Activated T-cell treated with anti-CD3 and anti-CD28 coated beads for 24 hours (primary cell): ENCODE measurements at places on chromosomes 1 and 21.
A peak's percentile ranks its signal among the peaks of the same experiment; 100 is the strongest.

DNA sequence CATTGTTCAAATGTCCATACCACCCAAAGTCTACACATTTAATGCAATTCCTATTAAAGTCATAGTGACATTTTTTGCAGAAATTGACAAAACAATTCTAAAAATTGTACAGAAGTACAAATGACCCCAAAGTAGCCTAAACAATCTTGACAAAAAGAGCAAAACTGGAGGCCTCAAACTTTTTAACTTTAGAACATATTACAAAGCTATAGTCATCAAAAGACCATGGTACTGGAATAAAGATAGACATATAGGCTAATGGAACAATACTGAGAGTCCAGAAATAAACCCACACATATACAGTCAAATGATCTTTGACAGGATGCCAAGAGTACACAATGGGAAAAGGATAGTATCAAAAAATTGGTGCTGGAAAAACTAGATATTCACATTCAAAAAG, 213.2 kb upstream of the SAMSN1 start:
- DNase-seq = no peak

DNA sequence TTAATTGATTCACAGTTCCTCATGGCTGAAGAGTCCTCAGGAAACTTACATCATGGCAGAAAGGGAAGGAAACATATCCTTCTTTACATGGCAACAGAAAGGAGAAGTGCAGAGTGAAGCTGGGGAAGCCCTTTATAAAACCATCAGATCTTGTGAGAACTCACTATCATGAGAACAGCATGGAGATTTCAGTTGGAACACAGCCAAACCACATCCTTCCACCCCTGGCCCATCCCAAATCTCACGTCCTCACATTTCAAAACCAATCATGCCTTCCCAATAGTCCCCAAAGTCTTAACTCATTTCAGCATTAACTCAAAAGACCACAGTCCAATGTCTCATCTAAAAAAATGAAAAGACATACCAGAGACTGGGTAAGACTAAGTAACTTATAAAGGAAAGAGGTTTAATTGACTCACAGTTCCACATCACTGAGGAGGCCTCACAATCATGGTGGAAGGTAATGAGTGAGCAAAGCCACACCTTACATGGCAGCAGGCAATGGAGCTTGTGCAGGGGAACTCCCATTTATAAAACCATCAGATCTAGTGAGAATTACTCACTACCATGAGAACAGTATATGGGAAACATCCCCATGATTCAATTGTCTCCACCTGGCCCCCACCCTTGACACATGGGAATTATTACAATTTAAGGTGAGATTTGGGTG, 105.2 kb downstream of the MRPL39 start:
- peak; percentile 68 for DNase-seq

DNA sequence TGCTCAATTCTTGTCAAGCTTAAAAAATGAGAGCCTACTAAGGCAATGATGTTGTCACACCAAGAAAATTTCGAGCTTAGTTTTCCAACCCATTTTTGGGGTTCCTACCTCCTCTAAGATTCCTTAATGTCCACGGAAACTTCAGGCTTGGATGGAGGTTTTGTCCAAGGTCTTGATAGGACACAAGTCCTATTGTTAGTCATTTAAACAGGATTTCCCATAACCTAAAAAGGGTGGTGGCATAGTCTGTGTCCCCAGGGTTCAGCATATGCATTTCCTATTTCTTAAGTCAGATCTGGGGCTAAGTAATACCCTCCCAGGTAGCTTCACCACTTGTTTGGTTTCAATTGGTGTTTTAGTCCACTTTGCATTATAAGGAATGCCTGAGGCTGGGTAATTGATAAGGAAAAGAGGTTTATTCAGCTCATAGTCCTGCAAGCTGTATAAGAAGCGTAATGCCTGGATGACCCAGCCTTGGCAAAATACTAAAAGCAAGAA, 10.9 kb upstream of the PADI2 start:
- DNase-seq = no peak

GRCh38 chr1:43708002-43708410, 670 bp downstream of the ST3GAL3 start:
- no peak for DNase-seq

- DNase-seq = no peak
These were observed 376.5 kb downstream of the LRRIQ3 start for GRCh38 chr1:73821520-73821919.

DNA sequence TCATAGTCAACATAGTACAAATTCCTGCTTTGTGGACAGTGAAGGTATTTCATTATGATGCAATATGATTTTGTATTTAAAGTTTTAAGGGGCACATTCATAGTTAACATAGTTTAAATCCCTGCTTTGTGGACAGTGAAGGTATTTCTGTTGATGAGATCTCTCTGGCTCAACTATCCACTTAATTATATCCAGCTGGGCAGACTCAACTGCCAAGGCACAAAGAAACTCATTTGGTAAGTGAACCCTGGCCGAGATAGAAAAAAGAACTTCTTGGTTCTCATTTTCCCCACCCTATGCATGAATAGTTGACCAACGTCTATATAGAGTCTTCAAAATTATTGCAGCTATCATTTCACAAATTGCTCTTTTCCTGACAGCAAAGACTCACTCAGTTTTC, 1194.6 kb downstream of the NCAM2 start:
- DNase-seq = no peak

DNA sequence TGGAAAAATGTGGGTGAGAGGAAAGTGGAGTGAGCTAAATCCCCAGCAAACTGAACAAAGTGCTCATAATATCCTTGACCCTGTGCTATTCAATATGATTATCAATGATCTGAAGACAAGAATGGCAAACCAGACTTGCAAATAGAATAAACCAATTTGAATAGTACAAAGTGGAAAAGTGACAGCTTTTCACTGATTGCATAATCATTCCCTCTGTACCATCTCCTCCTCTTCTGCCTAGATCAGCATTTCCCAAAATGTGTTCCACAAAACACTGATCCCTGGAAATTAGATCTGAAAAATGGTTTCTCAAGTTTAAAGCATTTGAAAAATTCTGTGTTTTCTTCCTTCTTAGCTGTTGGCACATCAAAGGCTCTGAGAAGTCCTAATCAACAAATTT, 8.1 kb downstream of the MTF1 start:
- DNase-seq = no peak

DNA sequence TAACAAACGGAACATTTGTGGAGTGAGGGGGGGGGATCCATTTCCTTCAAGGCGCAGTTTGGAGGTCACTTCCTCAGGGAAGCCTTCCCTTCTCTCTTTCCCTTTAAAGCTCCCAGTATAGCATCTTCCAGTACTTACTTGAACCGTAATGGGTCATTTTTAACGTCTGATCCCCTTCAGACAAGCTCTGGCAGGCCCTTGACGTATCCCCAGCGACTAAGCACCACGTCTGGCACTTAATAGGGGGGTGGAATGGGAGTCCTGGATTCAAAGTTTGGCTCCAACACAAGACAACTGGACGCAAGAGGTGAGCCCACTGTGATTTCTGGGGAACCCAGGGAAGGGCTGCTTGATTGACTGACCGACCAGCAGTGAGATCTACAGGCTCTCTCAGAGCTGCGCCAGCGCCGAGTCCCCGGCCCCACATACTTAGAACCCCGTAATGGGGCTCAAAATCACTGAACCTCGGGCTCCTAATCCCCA, 441 bp downstream of the YARS1 start:
- no peak for DNase-seq

- DNase-seq = no peak
These were observed 126.7 kb downstream of the DISC1 start for GRCh38 chr1:231753313-231753712.
